Posterior vena cava (tissue), 2 donors: ENCODE measurements at places on chromosomes 5 and 9.

DNA sequence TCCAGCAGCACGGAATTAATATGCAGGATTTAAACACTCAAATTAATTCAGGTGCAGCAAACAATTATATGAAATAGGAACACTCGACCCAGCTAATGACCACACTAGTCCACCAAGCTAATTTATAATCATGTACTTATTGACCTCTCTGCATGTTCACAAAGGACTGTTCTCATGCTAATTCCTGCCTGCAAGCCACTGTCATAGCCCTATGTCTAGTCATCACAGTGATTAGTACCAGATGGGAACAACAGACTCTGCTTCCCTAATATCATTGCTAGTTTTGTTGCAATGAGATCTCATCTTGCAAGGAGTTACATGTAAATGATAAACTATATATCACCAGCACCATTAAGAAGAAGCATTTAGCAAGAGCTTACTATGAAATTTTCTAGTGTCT is 553.0 kb upstream of the GRAMD2B start:
- DNase-seq, result no peak

- DNase-seq, result no peak
Measured at GRCh38 chr5:78591138-78591612, 57.4 kb downstream of the LHFPL2 start.

GRCh38 chr9:102985162-102985895 is 9.8 kb upstream of the CYLC2 start:
- DNase-seq, result no peak

GRCh38 chr9:85258823-85259370 is 482.9 kb downstream of the AGTPBP1 start:
- peak; percentile 86 for DNase-seq

- no peak for DNase-seq
Measured at GRCh38 chr9:7033076-7034045, 275.6 kb downstream of the KDM4C start.

GRCh38 chr9:99073347-99073746 is 31.6 kb upstream of the TGFBR1 start:
- DNase-seq, result no peak

DNA sequence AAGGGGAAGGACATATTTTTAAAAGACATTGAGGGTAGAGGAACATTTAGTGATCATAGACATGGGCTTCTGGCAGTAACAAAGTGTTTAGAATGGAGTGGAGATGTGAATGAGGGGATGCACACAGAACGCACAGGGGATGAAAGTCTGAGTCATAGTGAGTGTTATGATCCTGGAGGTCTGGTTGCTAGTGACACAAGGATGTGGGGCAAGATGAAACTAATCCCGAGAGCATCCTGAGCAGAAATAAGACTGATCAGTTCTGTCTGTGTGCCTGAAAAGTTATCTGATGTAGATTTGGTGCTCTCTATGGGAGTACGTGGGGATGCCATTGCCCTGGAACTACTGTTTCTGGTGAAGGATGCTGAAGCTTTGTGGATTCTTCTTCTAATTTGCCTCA is 141.1 kb downstream of the CHSY3 start:
- DNase-seq, result no peak

DNA sequence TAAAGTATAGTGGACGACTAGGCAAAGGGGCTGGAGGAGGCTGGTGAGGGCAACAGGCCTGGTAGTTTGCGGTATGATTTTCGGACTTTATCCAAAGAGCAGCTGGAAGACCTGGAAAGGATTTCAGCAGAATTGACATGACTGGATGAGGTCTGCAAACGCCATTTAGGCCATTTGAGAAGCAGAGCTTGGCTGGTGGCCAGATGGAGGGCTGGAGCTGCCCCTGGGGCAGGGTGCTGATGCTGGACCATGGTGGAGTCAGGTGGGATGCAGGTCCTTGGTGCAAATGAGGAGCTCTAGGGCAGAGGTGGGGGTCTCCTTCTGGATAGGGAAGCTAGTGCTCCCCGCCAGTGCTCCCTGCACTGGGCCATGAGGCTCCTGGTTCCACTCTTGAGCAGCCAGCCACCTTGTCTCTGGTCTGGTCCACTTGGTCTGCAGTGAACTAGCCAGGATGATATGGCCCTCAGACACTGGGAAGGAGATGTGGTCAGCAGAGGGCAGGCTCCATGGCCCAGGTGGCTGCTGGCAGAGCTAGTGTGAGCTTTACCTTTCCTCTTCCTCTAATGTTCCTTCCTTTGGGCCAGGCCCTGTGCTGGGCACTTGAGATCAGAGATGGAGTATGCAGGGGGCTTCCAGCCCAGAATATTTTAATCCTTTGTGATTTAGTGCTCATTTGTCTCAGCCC is 31.4 kb downstream of the COL27A1 start:
- DNase-seq, result no peak
